ENCODE measurements at places on chromosomes 13 and 19.

- DNase-seq = no peak
Measured at GRCh38 chr19:52691215-52691610, 43.6 kb downstream of the ZNF611 start.

DNA sequence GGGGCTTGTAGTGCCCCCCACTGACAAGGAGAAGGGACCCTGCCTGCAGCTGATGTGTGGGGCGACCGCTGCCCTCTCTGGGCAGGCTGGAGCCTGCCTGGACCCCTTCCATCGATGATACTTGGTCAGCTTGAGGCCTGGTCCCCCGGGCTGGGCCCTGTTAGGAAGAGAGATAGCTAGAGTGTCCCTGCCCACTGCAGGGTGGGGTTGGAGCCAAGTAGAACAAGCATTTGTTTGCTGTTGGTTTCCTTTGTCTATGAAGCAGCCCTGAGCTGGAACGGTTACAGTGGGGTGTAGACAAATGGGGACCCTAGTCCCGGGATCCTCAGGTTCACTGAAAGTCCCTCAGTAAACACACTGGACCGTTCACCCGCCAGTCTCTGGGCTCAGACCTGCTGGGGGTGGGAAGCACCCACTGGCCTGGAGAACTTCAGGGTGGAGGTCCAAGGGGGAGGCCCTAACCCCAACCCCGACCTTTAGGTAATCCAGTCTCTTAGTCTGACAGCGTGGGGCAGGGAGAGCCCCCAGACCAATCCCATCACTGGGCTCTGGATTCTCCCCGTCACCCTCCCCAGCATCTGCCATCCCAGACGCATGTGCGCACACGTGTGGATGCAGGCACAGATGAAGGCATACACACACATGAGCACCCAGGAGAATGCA is 204.8 kb upstream of the ZNF536 start:
- no peak for DNase-seq

- no peak for DNase-seq
Measured at GRCh38 chr13:50167224-50167947, 152.1 kb downstream of the KCNRG start.

- peak; percentile 37 for DNase-seq
Measured at GRCh38 chr13:32334671-32335070, 19.4 kb downstream of the BRCA2 start.

DNA sequence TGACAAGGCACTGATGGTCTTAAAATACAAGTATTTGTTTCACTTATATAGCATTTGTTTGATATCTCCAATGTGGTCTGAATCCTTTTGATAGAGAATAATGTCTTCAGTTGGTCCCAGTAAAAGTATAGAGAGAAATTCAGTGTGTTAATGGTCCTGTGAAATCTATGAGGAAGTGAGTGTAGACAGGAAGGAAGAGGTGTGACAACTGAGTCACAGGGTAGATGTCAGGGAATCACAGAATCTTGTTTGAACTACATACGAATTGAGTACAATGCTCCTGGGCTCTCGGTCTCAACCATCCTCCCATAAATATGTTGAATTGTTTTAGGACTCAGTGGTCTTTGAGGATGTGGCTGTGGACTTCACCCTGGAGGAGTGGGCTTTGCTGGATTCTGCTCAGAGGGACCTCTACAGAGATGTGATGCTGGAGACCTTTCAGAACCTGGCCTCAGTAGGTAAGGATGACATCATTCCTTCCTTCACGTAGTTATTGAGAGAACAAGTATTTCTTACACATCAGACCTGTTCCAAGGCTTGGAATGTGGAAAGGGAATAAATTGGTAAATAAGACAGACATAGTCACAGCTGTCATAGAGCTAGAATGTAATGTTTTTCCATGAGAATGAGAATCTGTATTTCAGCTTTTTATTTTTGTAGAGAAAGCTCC is 9.1 kb downstream of the ZNF555 start:
- no peak for DNase-seq

All from suppressor macrophage treated with lipopolysaccharide for 1 hour (primary cell).